Vagina (tissue), 2 donors: ENCODE measurements at places on chromosomes 4 and X.

DNA sequence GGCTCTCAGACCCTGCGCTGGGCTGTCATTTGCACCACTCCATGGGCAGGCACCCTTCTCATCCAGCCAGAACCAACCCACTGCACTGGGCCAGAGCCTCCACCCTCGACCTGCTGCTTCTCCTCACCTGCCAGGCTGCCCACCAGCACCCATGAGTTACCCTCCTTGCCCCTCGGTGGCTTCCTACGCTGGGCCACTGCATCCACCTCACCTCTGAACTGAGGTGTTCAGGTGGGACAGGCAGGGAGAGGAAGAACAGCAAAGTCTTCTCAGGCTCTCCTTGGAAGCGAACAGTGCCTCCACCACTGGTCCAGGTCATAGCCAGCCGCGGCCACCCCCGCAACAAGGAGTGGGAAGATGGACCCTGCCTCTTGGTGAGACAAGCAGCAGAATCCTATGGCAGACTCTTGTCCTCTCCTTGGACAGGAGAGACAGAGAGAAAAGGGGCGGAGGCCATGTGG, 32.4 kb upstream of the HMX1 start:
- DNase-seq, result no peak

DNA sequence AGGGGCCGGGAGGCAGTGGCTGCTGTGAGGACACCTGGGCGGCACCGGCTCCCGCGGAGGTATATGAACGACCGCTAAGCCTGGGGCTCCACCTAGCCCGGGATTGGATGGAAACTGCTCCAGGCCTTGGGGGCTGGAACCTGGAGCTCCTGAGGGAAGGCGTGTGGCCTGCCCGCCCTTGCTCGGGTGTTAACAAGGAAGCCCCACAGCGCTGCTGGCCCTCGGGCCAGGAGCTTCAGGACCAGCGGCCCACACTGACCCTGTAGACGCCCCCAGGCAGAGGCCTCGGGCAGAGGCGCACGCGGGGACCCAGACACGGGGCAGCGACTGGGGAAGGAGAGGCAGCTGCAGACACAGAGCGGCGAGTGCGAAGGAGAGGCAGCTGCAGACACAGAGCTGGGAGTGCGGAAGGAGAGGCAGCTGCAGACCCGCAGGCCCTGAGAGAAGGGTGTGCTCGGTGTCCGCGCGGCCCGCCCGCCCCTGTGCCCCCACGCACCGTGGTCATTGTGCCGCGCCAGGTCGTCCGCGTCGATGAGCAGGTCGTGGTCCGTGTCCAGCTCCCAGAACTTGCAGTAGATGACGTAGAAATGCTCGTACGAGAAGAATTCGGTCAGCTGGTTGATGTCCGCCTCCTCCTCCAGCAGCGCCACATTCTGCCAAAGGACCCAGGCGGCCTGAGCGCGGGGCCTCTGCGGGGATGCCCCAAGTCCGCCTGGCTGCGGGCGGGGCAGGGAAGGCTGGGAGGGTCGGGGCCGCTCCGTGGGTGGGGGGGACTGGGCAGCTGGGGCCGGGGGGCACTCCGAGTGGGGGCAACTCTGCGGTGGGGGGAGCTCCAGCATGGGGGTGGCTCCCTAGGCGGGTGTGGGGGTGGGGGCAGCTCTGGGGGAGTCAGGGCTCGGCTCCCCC, 26.7 kb upstream of the GTPBP6 start:
- no peak for DNase-seq

GRCh38 chrX:121569609-121570008, 522.2 kb downstream of the GLUD2 start:
- no peak for DNase-seq

- no peak for DNase-seq
These were observed 32.0 kb upstream of the MGST2 start for GRCh38 chr4:139633661-139634060.

- DNase-seq, result no peak
These were observed 316.7 kb upstream of the IGFBP7 start for GRCh38 chr4:57426779-57427395.

- DNase-seq, result no peak
These were observed 17.2 kb downstream of the DHRSX start for GRCh38 chrX:2483398-2484060.

DNA sequence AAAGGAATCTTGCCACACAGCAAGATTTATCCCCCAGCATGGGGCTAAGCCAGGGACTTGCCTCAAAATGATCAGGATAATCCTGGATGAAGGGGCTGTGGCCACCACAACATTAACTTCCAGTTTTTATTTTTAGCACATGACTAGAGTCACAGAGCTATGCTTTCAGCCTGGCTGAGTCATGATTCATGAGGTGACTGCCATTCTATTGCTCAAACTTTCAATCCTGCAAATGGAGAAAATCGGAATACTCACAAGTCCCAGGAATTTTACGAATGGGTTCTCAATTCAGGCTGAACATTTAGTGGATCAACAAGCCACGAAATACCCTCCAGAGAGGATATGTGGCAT, 70.7 kb upstream of the HPGD start:
- DNase-seq, result no peak

GRCh38 chr4:176957353-176958118, 164.8 kb upstream of the VEGFC start:
- no peak for DNase-seq

GRCh38 chr4:13911256-13911655, 283.7 kb upstream of the BOD1L1 start:
- DNase-seq, result no peak

DNA sequence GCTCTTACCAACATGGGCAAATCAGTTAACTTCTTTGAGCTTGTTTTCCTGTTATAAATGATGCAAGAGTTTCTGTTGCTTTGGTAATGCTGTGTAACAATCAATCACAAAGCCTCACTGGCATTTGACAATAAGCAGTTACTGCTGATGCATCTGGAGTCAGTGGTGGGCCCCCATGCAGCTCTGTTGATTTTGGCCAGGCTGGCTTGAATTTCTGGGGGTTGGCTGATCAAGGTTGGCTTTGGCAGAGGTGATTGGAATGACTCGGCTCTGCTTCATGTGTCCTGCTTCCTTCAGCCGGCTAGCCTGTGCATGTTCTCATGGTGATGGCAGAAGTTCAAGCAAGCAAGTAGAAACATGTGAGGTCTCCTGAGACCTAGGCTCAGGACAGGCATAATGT, 90.4 kb downstream of the PHEX start:
- no peak for DNase-seq

- DNase-seq, result no peak
These were observed 301.6 kb upstream of the DDX53 start for GRCh38 chrX:22698151-22698550.

DNA sequence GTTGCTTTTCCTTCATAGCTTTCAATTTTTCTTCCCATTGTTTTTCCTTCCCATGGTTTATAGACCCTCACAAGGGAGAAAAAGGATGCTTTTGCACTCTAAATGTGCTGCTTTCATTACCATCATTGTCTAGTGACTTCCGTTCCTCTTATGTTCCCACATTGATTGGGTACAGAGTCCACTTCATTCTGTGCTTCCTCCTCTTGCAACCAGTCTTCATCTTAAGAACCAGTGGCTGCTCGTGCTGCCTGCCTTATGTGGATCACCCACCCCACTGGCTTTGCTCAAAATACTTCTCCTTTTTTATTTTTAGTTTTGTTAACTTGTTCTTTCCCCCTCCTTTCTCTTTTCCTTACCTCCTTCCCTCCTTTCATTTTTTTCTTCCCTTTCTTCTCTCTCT, 76.5 kb upstream of the BOD1L1 start:
- no peak for DNase-seq

DNA sequence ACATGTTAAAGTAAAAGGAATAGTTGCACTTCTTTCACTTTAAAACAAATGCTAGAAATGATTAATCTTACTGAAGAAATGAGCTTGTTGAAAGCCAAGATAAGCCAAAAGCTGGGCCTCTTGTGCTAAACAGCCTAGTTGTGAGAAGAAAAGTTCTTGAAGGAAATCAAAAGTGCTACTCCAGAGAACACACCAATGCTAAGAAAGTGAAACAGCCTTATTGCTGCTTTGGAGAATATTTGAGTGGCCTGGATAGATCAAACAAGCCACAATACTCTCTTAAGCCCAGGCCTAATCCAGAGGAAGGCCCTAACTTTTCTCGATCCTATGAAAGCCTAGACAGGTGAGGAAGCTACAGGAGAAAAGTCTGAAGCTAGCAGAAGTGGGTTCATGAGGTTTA, 967.9 kb upstream of the INTU start:
- DNase-seq, result no peak

- no peak for DNase-seq
These were observed 596.4 kb downstream of the PCDH18 start for GRCh38 chr4:136935871-136936270.

DNA sequence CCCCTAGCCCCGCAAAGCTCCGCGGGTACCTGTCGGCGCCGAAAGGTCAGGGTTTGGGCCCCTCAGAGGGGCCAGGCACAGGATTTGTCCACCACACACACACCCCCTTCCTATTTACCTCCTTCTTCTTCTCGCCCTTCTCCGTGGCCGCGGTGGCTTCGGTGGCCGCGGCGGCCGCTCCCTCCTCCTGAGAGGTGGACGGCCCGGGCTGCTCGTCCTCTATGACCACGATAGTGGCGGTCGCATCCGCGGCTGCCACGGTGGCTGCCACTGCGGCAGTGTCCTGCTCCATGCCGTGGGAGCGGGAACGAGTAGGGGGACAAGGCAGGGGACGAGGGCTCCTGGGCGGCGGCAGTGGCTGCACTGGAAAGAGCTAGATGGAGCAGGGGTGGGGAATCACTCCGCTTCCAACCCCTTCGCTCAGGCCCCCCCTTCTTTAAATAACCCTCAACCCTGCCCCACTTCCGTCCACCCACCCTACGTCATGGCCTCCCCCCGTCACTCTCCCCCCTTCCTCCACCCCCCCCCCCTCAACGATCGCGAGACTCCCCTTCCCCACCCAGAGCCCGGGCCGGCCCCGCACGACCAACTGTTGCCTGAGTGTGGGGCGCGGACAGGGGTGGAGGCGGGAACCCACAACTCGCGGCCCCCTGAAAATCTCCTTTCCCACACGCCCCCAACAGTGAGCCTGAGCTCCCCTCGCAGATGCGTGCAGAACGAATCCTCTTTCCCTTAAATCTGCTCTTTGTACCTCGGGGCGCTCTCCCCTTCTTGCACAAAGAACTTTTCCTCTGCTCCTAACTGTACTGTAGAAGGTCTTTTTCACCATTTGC, at the start of gene SMARCA1:
Gene SMARCA1 (minus strand): TSS at position 412 of the 833 bp plus-strand sequence. CDS start 120 bp downstream, at position 292.
- DNase-seq, result no peak

- no peak for DNase-seq
These were observed 16.7 kb downstream of the HMX1 start for GRCh38 chr4:8854931-8855330.

- no peak for DNase-seq
These were observed 1049.7 kb downstream of the FAT4 start for GRCh38 chr4:126364311-126364911.

- DNase-seq, result no peak
These were observed 22.2 kb downstream of the WFS1 start for GRCh38 chr4:6291784-6292297.

DNA sequence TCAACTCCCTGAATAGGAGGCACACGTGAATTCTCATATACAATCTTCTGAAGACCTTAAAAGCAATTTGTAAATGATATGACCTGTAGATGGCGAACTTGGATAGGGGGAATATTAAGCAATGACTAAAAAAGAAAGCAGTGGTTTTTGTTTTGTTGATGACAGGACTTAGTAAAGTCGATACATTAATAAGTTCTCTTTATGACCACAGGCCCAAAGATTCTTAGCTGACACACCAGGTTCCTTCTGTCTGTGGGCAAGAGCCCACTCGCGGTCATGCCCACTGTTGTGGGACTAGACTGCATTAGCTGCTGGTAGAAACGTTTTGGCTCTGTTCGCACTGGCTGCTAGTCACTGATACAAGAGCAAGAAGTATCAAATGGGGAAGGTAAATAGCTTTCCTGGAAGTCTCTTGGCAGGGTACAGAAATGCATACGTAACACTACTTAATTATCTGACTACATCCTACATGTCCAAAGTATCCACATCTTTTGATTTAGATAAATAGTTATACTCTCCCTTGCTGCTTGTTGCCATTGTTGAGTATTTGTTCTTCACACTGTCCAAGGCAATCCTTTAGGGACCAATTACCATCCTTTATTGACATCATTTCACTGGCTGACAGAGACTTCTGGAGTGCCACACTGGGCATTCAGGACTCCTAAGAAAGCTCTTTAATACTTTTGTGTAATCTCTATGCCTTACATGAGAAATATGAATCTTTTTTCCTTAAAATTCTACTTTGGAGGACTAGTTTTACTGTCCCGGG, 31.0 kb downstream of the ALPK1 start:
- DNase-seq, result no peak
